Kidney epithelial cell (primary cell): ENCODE measurements at places on chromosomes 3 and 15. TPM values are rescaled to one million over a fixed set of nuclear protein-coding genes. Genes with fewer than 3 reads are reported as not detected.

The ST6GAL1 gene
- total RNA-seq, result 40.3 and 44.7 TPM in 2 replicates

DNA sequence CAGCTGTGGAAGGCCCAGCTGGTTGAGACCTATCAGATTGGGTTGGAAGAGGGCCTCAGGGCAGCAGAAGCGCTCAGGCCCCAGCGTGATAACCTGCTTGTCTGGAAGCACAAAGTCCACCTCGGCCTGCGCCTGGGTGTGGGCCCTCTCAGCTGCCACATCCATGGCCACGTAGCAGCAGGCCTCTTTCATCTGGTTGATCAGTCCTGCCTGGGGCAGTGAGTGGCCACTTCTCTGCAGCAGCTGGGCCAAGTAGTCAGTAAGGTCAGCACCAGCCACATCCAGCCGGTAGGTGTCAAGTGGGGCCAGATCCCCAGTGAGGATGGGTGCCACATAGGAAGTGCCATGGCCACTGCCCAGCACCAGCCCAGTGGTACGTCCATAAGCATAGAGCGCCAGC lies 3.9 kb upstream of the CAMKV start:
- no peak for DNase-seq

The AMIGO3 gene
- total RNA-seq, result 2.9 TPM in 1 of 2 replicates, not detected in the other

- DNase-seq, result no peak
These were observed 63.1 kb downstream of the DCLK3 start for GRCh38 chr3:36701249-36701572.

GRCh38 chr3:122092460-122093165 lies 37.5 kb downstream of the CD86 start:
- DNase-seq, result no peak

GRCh38 chr3:112355307-112355687 lies 22.3 kb downstream of the CD200 start:
- no peak for DNase-seq

GRCh38 chr3:184687363-184688015 lies 24.4 kb downstream of the MAGEF1 start:
- DNase-seq, result no peak

The ZNF774 gene
- 2.0 and 4.0 TPM in 2 replicates for total RNA-seq

GRCh38 chr3:19527746-19528145 lies 379.4 kb downstream of the KCNH8 start:
- DNase-seq, result no peak

DNA sequence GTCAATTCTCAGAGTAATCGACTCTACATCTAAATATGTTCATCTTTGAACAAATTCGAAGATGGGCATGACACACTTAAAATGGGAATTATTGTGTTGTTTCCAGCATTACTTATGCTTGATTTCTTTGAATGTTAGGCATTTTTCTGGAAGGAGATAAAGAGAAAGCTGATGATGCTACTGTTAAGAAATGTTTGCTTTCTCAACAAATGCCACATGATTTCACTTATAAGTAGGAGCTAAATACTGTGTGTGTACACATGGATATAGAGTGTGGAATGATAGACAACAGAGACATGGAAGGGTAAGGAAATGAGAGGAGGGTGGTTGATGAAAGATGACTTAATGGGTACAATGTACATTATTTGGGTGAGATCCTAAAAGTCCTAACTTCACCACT lies 400.9 kb downstream of the TBL1XR1 start:
- DNase-seq, result no peak

The RBP2 gene
- total RNA-seq, result not detected in 2 replicates

DNA sequence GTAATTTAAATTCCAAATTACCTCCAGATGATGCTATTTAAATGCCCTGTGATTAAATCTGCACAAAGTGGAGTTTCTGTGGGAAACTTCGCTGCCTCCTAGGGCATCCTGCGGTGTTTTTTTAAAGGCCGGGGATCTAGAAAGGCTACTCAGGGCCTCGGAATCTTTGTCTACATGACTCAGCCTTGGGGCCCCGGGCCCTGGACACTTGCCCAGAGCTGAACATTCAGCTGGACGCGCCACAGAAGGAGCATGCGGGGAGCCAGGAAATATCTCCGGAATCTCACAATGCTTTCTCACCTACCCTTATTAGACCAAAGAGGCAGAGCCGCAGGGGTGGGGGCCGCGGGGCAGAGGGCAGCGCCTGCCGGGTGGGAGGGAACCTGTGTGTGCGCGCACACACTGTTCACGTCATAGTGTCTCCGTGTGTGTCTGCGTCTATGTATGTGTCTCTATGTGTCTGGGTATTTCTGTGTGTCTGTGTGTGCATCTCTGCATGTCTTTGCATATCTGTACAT lies 145.5 kb upstream of the TPM1 start:
- DNase-seq, result peak; percentile 97

DNA sequence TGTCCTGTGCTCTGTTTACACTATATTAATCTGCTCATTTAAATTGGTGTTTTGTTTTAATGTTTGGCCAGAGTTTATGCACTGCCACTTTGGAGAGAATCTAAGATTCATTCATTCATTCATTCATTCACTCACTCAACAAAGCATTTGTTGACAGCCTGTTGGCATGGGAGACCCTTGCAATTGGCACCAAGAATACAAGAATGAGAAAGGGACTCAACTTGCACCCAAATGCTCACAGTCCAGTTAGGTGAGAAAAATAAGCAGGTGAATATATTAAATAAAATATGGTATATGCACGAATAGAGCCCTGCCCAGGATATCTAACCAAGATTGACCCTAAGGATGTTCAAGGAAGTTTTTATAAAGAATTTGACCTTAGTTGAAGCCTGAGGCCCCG lies 80.4 kb downstream of the TGFBR2 start:
- no peak for DNase-seq

DNA sequence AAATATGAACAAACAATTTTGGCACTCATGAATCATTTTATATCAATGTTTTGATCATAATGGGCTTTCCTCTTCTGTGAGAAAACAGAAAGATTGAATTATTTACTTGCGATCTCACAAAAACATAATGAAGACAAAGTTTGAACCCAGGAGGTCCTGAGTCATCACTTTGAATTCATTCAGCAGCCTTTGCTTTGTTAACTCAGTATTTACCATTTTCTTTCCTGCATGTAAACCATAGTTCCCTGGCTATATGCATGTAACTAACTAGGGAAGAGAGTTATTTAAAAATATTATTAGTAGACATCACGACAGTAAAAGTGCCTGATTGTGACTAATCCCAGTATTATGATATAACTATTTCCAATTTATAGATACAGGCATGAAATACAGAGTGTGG lies 1026.2 kb downstream of the PLOD2 start:
- DNase-seq, result no peak

DNA sequence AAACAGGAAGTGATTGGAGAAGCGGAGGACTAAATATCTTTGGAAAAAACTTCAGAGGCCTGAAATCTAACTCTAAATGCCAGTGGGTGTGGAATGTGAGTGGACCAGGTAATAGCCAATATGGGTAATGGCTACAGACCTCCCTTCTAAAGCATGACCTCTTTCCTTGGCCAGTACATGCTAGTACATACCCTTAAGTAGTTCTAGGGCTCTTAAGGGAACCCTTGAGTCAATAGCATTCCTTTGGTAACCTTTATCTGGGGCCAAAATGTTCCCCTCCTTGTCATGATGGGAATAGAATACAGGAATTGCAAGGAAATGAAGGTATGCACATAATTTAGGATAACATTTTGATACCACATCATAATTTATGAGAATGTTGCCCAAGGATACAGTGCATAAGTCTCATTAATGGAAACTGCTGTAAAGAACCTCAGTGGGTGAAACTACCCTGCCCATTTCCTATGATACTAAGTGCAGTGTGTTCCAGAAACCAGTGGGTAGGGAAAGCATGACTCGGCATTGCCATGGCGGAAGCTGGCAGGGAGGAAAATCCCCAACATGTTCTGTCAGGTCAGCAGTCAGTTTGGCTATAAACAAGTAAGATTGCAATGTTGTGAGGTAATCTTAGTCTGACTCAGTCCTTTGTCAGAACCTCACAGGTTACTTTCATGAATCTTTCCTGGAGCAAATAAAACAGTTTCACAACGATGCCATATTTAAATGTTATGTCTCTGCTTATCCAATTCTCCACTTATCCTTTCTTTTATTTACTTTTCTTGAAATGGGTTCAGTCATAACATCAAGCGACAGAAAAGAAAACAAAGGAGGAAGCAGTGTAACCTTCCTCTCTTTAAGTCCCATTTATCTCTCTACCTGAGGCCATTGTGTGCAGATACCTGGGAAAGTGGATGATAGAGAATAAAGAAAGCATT lies 23.5 kb upstream of the RAP2B start:
- peak; percentile 98 for DNase-seq

GRCh38 chr15:80695099-80695910 lies at the start of gene ABHD17C:
Gene ABHD17C, plus strand, starts transcription at chr15:80695310. Its CDS starts 120 bp downstream, at chr15:80695430.
- DNase-seq, result no peak

- no peak for DNase-seq
These were observed 48.9 kb downstream of the DLG1 start for GRCh38 chr3:197249542-197249941.

- no peak for DNase-seq
These were observed 11.1 kb downstream of the TLE3 start for GRCh38 chr15:70086636-70087035.
